K562 (cell line): ENCODE measurements at places on chromosomes 13 and 19.

- no peak for DNase-seq
Observed at GRCh38 chr19:47102346-47103060, 11.1 kb downstream of the ZC3H4 start.

GRCh38 chr19:57202160-57202559 is 10.9 kb downstream of the ZNF264 start:
- no peak for DNase-seq

GRCh38 chr19:18731562-18732008 is 48.1 kb downstream of the CRTC1 start:
- peak; percentile 67 for DNase-seq

DNA sequence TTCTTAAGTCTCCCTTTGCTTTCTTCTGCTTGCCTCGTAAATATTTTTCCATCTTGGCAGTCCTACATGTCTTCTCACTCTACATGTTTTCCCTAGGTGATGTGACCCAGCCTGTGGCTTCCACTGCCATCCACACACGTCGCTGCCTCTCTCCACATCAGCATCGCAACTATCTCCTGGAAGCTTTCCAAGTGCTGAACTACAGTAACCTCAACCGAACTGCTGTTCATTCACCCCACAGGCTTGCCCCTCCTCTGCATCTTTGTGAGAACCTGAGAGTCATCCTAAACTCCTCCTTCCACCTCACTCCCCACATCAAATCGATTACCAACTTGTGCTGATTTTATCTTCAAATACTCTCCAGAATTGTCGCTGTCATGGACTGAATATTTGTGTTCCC is 41.2 kb upstream of the USPL1 start:
- no peak for DNase-seq

GRCh38 chr13:22325761-22326160 is 654.9 kb downstream of the FGF9 start:
- no peak for DNase-seq

GRCh38 chr13:41995946-41996345 is 35.0 kb upstream of the VWA8 start:
- DNase-seq = peak; percentile 68

GRCh38 chr19:7973883-7974282 is 30.4 kb upstream of the TIMM44 start:
- DNase-seq = no peak

- peak; percentile 73 for DNase-seq
Observed at GRCh38 chr19:43464134-43464775, 1.2 kb downstream of the LYPD3 start.

- DNase-seq = no peak
Observed at GRCh38 chr13:94454906-94455305, 24.6 kb downstream of the DCT start.

DNA sequence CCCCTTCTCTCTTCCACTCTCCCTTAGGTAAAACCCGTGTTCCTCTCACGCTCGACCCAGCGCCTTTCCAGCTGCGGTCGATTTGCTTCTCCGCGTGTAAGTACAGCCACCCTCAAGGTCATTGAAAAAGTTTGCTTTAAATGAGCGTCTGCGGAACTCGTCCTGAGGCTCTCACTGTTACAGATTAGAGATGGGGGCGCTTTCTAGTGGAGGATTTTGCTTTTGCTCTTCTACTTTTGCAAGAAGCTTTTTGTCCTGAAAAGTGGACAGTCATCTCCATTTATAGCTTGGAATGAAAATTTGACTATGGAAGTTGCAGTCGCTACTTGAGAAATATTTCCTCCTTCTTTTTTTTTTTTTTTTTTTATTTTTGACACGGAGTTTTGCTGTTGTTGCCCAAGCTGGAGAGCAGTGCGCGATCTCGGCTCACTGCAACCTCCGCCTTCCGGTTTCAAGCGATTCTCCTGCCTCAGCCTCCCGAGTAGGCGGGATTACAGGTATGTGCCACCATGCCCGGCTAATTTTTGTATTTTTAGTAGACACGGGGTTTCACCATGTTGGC is 595 bp upstream of the RAB20 start:
- DNase-seq = no peak

- no peak for DNase-seq
Observed at GRCh38 chr19:10566658-10567410, 1.0 kb upstream of the KRI1 start.

DNA sequence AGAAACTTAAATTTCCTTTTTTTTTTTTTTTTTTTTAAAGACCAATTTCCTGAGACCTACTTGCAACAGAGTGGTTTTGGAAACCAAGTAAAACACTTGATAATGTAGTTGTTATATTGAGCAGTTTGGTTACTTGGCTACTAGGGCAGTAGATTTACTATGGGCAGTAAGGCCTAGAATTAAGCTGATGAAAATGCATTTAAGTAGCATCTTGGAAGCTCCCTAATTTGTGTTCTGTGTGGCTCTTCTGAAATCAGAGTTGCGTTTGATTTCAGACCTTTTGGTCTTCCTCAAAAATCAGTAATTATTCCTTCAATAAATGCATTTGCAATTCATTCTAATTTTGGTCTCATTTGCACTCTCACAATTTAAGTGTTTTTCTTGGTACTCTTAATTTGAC is 810 bp downstream of the GPR180 start:
- no peak for DNase-seq

- DNase-seq = no peak
Observed at GRCh38 chr13:113146750-113147149, 11.7 kb upstream of the PROZ start.

DNA sequence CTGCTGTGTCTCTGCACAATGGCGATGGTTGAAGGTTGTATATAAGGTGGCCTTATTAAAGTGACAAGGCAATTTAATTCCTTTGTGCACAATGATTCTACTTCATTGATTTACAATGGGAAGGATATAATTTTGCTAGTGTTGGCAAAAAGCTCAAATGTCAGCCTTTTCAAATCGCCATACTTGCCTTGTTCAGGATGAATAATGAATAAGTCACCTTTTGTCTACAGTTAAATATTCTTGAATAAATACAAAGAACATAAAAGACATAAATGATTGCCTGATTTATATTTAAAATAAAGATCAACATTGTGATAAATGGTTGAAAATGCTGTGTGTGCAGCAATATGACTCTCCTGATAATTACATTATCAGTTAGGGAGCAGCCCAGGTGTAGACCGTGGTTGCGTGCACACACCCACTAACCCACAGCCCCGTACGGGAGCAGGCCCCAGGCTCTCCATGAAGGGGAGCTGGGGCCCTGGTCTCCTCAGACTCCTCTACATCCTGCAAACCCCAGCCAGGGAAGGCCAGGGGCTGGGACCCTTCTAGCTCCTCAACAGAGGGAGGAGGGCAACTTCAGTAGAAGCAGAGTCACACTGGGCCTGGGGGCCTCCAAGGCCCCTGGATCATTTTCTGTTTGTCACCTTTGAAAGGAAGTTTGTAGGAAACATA is 64.9 kb downstream of the TEX29 start:
- no peak for DNase-seq

- no peak for DNase-seq
Observed at GRCh38 chr19:10593820-10594637, 6.9 kb upstream of the AP1M2 start.

- DNase-seq = no peak
Observed at GRCh38 chr13:34681405-34681955, 260.6 kb upstream of the NBEA start.

- DNase-seq = no peak
Observed at GRCh38 chr19:19329126-19329525, 8.5 kb downstream of the MAU2 start.

GRCh38 chr19:35027851-35028599 is 2.2 kb upstream of the SCN1B start:
- DNase-seq = no peak

- DNase-seq = peak; percentile 81
Observed at GRCh38 chr19:32976223-32976805, 4.3 kb downstream of the FAAP24 start.

- no peak for DNase-seq
Observed at GRCh38 chr13:94431987-94432386, 47.5 kb downstream of the DCT start.

DNA sequence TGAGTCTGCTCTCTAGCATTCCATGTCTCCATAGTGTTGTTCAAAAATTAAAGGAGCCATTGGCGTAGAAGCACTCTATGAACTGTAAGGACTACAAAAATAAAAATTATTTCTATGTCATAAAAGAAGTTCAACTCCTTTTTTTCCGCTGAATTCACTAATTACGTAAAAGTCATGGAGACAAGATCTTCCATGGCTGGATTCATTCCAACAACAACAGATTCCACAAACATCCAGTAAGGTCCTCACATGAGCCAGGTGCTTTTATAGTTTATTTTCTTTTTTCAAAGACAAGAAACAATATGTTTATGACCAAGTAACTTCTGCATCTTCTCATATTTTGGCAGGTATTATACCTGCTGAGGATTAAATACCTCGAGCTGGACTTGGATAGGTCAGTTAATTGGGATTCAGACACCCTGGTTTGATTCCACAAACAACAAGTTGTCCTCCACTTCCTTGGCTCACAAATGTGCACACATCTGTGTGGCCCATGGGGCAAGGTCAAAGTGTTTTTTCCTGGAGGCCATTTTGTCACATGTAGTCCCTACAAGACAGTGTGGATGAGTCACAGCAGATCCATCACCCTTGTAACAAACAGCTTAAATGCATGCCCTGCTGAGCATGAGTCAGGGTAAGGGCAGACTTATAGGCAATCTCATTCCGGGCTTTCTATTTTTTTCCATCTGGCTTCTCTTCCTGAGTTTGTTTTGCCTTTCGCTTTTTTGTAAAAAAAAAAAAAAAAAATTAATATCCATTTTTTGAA is 475.6 kb downstream of the COG6 start:
- no peak for DNase-seq

DNA sequence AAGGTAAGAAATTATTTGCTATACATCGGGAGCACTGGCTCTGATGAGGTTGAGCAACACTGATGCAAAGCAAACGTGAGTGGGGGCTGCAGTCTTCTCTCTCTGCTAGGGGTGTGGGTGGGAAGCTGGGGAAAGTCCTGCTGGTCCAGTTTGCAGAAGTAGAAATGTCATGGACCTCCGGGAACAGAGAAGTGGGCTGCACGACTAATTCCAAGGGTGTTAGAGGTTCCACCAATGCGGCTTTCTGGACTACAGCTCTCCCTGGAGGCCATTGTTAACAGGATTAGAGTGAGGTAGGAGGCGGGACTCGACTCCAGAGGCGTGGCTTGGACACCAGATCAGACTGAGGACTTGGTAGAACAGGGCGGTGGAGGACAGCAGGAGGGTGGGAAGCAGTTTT is 5.7 kb upstream of the FBXO27 start:
- DNase-seq = peak; percentile 77
